ENCODE measurements at places on chromosomes 2 and 18.

- no peak for DNase-seq
These were observed 310.0 kb downstream of the DPP10 start for GRCh38 chr2:114752425-114752824.

- no peak for DNase-seq
These were observed 10.7 kb upstream of the GBX2 start for GRCh38 chr2:236178890-236179235.

DNA sequence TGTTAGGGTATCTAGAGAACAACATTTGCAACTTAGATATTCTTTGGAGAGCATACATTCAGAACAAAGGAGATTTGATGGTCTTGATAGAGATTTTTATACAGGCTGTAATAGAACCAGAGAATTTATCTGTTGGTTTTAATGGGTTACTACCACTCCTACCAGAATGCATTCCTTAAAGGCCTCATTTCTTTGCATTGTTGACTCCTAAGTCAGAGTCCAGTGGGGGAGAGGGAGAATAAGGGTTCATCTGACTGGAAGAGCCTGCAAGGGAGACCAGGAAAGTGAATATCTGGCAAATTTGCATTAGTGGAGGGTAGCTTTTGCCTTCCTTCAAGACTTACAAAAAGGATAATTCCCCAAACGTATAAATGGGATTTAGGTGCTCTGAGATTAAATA is 29.7 kb downstream of the AGPS start:
- no peak for DNase-seq

GRCh38 chr18:74163019-74163660 is 14.8 kb downstream of the TIMM21 start:
- no peak for DNase-seq

Measured in effector CD4-positive, alpha-beta T cell (primary cell).